ENCODE measurements at places on chromosomes 3 and 15.

- peak; percentile 90 for DNase-seq
Measured at GRCh38 chr15:31016446-31016915, 25.1 kb upstream of the MTMR10 start.

GRCh38 chr3:140292684-140293083 is 357.7 kb downstream of the CLSTN2 start:
- peak; percentile 13 for DNase-seq

DNA sequence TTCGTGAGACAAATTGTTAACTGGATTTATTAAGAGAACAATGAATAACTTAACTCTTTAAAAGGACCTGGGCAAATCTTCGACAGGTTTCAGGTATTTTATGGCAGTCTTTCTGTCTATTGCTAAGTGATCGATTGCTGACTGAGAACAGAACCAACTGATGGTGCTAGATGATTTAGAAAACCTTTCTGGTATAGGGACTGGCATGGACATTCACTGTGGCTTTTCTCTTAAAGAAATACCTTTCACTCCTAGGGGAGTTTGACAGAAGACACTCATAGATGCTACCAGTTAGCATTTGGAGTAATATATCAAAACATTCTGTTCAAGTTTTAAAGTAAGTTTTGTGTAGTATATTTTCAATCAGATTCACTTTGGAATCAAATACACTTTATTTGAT is 654 bp downstream of the PPARG start:
- no peak for DNase-seq

- no peak for DNase-seq
Measured at GRCh38 chr3:79385211-79385610, 382.6 kb downstream of the ROBO1 start.

DNA sequence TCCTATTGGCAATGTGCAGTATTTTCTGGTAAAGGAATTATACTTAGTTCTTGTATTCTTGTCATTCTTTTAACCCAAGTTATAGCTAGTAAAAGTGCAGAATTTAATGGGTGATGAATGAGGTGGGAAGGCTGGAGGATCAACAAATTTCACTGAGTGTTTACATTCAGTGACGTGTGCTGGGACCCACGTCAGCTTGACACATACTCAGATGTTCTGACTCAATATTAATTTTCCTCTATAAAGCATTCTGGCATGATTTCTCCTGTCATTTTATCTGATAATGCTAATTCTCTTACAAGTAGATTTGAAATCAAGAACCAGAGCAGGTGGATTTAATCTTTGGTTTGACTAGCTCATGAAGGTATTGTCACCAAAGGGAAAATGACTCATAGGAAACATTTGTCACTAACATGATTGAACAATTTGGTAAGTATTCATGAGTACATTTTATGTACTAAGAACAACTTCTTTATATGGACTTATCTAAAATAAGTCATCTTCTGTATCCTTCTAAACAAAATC is 71.0 kb upstream of the SYNPR start:
- DNase-seq = no peak

Data from choroid plexus epithelial cell (primary cell).